Motor neuron (in vitro differentiated cells): ENCODE measurements at places on chromosomes 6 and 20. TPM values are rescaled to one million over a fixed set of nuclear protein-coding genes. Genes with fewer than 3 reads are reported as not detected.

- no peak for ATAC-seq
These were observed 287.0 kb upstream of the RIMS1 start for GRCh38 chr6:71599359-71599758.

DNA sequence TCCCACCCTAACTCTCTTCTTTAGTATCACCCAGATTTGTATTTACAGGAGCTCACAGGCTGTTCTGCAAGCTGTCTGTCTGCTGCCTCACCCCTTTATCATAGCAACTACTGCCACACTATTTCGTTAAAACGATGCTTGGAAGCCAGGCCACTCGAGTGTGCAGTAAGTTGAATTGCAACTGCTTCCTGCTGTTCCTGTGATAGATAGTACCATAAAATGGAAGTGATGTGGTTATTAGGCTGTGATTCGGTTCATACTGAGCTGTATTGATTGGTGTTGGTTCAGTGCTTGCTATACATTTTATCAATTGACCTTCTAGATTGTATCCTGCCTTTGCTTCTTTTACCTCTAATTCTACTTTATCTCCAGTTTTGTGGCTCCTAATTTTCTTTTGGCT, 325.4 kb downstream of the RNF144B start:
- no peak for ATAC-seq

DNA sequence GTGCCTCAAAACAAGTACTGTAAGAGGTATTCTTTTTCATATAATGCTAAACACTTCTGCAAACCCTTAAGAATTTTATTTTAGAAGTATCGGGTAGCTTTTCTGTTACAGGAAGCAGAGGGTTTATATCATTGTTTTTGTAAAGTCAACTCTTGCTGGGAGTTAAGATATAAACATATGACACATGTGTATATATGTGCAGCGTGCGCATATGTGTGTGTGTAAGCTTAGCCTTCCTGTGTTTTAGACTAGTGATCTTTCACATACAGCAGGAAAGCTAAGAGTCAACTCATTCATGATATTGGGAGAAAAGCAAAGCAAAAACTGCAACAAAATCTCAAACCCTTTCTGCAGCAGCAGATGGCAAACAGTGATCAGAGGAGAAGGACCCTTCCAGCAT, 102.4 kb downstream of the ARID1B start:
- no peak for ATAC-seq

- ATAC-seq = peak; percentile 37
These were observed 12.8 kb upstream of the BPI start for GRCh38 chr20:38290829-38291814.

DNA sequence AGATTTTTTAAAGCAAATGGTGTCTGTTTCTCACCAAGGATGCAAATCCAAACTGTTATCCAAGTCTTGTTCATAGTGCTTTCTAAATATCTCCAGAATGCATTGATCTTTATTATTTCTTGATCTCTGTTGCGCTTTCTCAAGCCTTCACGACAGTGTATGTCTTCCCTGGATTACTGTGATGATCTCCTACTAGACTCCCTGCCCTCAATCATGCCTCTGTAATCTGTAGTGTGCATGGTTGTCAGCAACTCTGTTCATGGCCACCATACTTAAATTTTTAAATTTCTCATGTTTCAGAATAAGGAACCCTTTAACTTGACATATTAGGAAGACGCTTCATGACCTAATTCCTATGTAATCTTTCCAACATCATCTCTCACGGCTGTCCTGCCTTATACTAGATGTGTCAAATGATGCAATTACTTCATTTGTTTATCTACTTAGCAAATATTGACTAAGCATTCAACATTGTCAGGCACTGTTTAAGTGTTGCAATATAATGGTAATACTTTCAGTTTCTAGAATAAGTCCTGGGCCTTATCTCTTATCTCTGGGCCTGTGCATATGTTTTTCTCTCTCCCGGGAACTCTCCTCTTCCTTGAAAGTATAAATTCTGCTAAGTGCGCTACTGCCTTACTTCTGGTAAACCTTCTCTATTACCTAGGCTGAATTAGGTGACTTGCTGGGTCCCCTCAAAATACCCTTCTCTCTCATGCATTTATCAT, 25.6 kb upstream of the AHI1 start:
- peak; percentile 74 for ATAC-seq

DNA sequence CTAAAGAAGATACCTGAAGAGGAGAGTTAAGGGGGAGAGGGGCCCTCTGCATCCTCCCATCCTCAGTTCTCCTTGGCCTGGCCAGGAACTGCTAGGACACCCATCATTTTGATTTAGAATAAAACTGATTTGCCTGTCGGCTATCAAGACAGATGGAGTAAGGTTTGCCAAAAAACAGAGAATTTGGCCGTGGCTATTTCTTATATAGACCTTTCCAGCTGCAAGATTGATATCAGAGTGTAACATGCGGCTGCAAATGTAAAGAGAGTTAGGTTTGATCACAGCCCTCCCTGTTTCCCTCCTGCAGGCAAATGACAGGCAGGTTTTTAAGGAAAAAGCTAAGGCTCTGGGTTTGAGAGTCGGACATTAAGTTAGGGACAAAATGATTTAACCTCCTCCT, 226.6 kb upstream of the TAB2 start:
- ATAC-seq = no peak

DNA sequence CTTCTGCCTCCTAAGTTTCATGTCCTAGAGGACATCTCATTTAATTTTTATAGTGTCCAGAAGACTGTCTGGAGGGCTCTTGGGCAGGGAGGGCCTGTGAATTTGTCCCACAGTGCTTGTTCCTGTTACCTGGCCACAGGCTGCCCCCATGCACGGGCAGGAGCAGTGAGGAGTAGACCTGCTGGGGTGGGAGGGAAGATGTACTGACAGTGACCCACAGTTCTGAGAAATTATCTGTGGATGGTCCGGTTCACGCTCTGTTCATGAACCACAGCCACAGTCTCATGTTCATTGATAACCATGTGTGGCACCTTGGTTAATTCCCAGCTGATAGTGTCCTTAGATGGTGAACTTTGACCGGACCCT, 18.8 kb upstream of the ZNF831 start:
- no peak for ATAC-seq

DNA sequence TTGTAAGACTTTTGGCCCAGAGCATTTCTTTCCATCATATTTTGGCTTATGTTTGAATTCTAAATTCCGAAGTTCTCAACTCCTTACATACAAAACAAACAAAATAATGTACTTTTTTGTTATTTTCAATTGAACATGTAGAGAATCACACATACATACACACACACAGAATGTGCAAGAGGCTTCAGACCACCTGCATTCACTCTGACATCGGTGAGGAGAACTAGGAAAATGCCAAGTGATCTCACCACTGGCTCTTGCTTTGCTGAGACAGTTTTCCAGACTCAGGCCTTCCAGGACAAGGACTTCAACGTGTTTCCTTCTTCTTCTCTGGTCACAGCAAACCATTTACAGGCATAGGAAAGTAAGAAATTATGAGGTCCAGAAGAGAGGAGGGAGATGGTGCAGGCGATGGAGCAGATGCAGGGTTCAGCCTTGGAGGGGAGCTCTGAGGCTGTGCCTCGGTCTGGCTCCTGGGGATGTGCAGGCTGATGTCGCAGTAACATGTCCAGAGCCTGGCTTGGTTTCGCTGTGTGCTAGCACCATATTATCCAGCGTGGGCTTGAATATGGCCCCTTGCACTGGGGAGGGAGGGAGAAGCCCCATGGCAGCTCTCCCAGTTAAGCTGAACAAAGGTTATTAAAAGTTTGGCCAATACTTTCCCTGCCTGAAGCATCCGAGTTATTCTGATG, 93.4 kb downstream of the DACT2 start:
- no peak for ATAC-seq

- no peak for ATAC-seq
These were observed 65.2 kb downstream of the CDKAL1 start for GRCh38 chr6:20599302-20600051.

DNA sequence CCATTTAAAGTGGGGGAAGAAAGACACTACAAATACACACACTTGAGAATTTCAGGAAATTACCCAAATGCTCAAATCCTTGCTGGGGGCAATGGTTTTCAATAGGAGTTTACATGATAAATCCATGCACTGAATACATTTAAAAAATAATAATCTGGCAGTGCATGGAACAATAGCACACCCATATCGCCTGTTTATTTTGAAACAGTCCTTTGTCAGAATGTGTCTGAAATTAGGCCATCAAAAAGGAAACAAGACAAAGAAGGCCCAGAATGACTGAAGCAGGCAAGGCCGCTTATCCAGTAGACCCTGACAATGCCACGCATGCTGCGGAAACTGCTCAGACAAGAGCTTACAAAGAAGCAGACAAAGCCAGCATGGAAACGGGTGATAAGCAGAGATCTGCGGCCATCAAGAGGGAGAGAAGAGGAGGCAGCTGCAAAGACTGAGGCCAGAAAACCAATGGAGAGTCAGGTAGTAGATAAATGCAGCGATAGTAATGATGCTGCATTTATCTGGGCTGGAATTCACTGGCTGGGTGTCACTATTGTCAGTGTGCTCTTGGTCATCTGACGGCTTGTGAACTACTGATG, 211.9 kb upstream of the CNR1 start:
- ATAC-seq = peak; percentile 33

DNA sequence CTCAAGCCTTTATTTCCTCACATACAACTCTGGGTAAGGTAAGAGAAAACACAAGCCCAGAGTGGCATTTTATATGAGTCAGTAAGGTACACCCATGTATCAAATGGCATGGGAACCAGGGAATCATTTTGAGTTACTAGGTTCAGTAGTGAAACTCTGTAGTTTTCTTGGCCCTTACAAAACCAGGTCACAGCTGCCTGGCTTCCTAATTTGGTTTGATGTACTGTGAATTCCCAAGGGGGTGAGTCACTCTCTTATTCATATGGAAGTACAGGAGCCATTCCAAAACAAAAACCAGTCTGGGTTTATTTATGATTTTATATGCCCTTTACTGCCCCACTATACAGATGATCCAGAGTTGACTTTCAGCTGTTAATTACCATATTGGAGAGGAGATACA, 70.7 kb downstream of the PDE7B start:
- ATAC-seq = peak; percentile 82

DNA sequence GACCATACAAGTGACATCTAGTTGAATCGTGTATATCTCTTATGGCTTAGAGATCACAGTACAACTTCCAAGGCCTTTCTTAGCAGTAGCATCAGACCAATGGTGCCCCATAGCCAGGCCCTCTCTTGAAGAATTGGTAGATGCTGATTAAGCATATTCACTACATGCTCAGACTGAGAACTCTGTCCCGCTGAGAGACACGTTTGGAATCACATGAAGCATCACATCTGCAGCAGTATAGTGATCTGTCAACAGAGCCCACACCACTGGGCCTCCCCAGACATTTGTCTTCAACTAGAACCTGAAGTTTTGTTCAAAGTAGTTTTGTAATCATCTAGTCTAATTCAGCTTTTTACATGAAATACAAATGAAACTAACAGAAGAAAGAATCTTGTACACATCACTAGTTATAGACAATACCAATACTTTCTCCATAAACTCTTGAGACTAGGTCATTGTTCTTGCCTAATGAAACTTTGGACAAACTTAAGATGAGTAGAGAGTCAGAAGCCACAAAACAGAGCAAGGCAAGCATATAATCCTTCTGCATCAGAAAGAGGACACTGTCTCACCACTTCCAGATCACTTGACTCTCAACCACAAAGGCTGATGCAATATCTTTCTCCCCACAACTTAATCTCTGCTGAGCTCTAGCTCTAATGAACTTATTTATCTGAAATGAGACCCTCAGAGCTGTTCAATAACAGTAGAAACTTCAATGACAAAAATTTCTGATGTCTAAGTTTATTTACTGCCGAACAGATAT, 182.7 kb downstream of the TBX18 start:
- ATAC-seq = no peak

DNA sequence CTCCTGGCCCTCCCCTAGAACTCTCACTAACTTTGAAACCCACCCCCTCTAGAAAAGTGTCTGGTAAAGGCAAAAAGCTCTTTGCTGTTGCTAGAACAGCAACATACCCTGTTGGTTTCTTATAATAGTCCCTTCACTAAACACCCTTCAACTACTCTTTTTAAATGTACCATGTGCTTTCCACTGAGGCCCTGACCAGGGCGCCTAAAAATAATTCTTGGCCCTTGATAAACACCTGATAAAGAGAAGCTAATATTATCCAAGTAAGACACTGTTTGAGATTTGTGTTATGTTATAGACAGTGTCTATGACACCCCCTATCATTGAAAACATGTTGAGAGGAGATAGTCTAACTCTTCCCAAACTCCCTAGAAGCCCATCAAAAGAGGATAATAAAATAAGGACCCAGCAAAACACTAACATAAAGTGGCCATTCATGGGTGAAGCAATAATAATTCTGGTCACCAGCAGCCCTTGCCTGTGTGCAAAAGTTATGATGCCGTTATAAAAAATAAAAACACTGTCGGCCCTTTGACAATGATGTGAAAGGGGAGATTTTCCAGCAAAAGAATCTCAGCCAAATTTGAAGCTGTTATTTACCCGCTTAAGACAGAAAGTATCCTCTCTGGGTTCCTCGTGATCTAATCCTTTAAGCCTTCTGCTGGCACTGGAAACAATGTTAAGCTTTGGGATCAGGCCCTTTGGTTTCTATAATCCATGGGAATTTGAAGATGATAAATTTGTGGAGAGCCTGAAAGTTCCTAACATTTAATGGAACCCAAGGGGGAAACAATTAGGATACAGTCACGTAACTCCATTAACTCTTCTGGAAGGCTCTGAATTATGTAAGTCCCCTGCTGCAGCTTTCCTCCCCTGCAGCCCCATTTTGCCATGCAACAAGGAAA, 122.6 kb upstream of the PLCB4 start:
- ATAC-seq = no peak

GRCh38 chr6:118889163-118889562, 4.8 kb upstream of the ASF1A start:
- ATAC-seq = peak; percentile 20

- ATAC-seq = no peak
These were observed 74.2 kb upstream of the QKI start for GRCh38 chr6:163340201-163340887.

DNA sequence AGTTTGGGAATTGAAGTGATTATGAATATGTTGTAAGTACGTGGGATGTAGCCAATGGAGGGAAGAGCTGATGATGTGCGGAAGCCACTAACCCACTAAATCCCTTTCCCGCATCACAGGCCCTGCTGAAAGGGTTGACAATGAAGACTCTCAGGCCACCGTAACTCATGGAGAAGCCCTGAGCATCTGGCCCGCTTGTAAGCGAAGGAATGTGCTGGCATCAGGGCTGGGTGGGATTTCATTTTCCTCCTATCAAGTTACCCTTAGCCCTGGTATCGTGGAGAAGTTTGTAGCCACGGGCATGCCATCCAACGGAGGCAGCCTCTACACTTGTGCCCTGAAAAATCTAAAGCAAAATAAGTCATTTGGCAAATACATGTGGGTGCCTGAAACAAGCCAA, 355.0 kb downstream of the CDH26 start:
- no peak for ATAC-seq

The MOG gene
- not detected in 2 replicates for total RNA-seq

The RAE1 gene
- total RNA-seq = 49.5 and 50.6 TPM in 2 replicates

The ACTL10 gene
- total RNA-seq = 0.71 and 1.0 TPM in 2 replicates

The TRIM31 gene
- 0.25 and 0.32 TPM in 2 replicates for total RNA-seq

The MCM8 gene
- total RNA-seq = 4.3 and 4.7 TPM in 2 replicates

The ZNF337 gene
- 12.6 and 12.7 TPM in 2 replicates for total RNA-seq

The USP49 gene
- 6.0 and 8.5 TPM in 2 replicates for total RNA-seq

The GSTA2 gene
- 0.14 TPM in 1 of 2 replicates, not detected in the other for total RNA-seq

The NNAT gene
- total RNA-seq = 453 and 478 TPM in 2 replicates

The TREML2 gene
- 0.23 TPM in 1 of 2 replicates, not detected in the other for total RNA-seq

The ESR1 gene
- 1.2 and 2.9 TPM in 2 replicates for total RNA-seq

The SYCP2L gene
- total RNA-seq = 2.5 and 2.8 TPM in 2 replicates

The C6orf118 gene
- 5.0 and 6.2 TPM in 2 replicates for total RNA-seq
